ENCODE measurements at places on chromosomes 11 and 22.
A peak's percentile ranks its signal among the peaks of the same experiment; 100 is the strongest.

DNA sequence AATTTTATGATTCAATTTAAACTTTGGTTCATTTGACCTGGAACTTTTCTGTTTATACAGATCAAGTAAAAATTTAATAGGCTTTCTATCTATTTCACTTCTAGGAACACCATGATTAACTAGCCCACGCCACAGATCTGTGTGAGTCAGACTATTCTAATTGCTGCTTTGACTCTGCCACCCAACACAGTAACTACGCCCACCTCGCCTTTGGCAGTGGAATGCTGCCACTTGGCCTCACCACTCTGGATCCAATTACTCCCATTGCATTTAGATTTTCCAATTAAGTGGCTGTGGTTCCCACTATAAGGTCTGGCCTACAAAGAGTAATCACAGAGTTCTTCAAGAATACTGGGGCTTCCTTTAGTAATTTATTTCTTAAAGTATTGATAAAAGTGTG, 46.6 kb upstream of the LIN7C start:
- DNase-seq, result no peak

DNA sequence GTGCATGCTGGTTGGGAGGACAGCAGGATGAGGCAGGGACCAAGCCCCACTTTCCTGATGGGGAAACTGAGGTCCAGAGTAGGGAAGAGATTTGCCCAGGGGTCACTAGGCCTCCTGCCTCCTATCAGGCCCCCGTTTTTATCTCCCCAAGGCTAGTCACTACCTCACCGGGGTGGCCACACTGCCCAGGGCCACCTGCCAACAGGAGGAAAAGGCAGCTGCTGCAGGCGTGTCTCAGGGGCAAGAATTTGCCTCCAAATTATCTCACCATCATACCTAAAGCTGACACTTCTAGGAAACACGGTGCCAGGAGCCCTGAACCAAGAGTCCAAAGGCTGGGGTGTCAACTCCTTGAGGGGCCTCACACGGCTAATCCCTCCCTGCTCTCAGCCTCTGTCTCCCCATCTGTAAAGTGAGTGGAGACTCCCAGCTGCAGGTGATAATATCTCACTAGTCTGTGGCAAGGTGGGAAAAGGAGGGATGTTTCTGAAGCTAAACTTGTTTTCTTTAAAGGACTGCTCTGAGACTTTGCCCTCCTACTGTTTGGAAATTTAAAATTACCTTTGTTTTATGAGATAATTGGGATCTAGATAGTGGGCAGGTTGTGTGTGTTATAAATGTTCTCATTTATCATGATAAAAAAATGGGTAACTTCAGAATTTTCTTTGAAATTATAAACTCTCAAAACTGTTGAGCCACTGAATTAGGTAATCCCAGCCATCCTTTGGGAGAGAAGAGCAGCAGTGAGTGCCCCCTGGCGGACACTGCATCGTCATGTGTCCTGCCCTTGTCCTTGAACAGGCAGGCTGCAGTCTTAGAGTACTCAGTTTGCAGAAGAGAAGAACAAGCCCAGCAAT, 60.0 kb downstream of the MYO7A start:
- DNase-seq, result peak; percentile 29

GRCh38 chr22:46500201-46500600, 37.2 kb downstream of the CELSR1 start:
- DNase-seq, result no peak

GRCh38 chr11:68855205-68855981, 13.7 kb upstream of the CPT1A start:
- no peak for DNase-seq

DNA sequence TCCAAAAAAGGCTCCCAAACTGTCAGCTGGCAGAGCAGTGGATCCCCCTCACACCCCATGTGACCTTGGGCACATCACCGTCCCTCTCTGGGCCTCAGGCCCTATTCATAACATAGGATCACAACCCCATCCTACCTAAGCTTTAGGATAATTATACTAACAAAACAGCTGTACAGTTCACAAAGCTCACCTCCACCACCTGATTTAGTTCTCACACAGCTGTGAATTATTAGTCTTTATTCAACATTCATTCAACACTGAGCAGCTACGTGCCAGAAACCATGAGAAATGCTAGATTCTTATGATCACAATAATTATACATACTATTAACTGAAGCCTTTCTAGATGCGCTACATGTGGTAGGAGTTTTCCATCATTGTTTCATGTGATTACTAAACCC, 9.5 kb downstream of the WNT11 start:
- DNase-seq, result no peak

DNA sequence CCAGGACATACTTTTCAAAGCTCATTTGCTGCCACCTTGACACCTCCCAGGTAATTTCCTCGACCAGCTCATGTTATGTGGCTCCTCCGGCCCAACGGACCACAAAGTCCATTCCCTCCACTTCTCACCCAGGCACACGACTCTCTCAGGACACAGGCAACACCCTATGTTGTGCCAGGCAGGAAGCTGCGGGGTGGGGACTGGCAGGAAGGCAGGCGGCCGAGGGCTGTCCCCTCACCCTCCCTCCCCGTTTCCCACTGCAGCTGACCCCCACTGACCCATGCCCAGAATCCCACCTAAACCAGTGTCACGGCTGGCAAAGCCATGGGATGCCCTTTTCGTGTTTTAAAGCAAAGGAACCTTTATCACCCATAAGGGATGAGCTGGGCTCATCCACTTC, 20.8 kb downstream of the CELSR1 start:
- DNase-seq, result no peak

DNA sequence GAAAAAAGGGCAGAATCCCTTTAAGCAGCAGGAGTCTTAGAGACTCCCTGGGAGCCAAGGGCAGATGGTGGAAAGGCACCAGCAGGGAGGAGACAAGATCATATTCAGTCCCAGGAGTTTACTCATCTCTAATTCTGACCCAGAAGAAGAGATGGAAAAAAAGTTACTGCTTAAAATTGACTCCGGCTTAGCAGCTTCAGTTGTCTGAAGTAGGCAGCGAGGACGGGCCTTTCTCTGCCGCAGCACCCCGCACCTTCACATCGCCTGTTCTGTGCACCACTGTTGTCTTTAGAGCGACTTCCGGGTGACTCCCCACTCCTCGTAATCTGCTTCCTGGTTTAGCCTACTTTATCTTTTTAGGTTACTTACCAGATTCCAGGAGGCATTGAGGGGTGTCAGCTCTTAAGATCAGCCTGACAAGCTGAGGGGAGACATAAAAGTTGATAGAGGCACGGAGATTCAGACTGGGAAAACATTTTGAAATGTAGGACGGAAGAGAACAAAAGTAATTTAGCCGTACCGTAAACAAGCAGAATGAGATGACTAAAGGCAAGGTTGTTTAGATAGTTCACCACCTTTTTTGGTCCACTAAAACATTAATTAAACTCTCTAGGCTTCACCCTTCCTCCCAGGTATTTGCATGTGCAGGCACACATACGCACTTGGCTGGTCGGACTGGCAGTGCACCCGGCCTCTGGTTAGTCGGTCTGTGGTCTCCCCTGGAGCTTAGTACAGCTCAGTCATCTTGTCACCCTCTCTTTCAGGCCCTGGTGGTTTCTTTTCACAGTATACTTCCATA, 74.3 kb downstream of the CECR2 start:
- DNase-seq, result no peak

GRCh38 chr22:35894464-35894878, 134.2 kb downstream of the RBFOX2 start:
- DNase-seq, result no peak

- no peak for DNase-seq
Measured at GRCh38 chr11:44379141-44380008, 69.4 kb upstream of the ALX4 start.
